ENCODE measurements at places on chromosomes 5 and 9.

DNA sequence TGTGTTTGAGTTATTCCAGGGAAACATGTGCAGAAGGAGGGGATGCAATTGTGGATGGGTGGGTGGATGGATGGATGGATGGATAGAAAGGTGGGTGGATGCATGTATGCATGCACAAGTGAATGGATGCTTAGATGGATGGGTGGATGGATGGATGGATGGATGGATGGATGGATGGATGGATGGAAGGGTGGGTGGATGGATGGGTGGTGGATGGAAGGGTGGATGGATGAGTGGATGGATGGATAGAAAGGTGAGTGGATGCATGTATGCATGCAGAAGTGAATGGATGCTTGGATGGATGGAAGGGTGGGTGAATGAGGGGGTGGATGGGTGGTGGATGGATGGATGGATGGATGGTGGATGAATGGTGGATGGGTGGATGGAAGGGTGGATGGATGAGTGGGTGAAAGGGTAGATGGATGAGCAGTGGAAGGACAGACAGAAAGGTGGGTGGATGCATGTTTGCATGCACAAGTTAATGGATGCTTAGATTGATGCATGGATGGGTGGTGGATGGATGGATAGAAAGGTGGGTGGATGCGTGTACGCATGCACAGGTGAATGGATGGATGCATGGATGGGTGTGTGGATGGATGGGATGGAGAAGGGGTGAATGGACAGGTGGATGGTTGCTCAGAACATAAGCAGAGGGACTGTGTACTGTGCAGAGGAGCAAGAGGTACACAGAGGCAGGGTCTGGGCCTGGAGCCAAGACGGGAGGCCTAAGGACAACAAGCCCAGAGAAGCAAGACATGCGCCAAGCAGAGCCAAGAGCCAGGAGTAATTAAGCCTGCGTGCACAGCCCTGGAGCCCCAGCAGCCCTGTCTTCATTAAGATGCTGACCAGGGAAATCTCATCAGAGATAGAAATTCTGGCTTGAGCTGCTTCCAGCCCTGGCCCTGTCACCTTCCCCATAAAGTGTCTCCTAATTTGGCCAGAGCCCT lies 84.6 kb upstream of the PPP1R26 start:
- DNase-seq, result no peak

- DNase-seq, result no peak
Observed at GRCh38 chr5:152861231-152861630, 456.2 kb upstream of the NMUR2 start.

DNA sequence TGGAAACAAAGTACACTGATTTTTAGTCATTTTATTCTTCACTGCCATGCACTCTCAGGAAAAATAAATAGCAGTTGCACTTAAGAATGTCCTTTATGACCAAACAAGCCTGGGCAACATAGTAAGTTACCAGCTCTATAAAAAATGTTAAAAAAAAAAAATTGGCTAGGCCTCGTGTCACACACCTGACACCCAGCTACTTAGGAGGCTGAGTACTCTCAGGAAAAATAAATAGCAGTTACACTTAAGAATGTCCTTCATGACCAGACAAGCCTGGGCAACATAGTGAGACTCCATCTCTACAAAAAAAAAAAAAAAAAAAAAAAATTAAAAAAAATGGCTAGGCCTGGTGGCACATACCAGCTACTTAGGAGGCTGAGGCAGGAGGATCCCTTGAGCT lies 304.6 kb downstream of the SLCO4C1 start:
- DNase-seq, result no peak

- DNase-seq, result no peak
Observed at GRCh38 chr5:136133222-136133921, 727 bp downstream of the SMAD5 start.

GRCh38 chr5:159184858-159185381 lies 24.4 kb downstream of the RNF145 start:
- no peak for DNase-seq

Data from GM12891 (cell line).